ENCODE measurements at places on chromosomes 3 and 15.

DNA sequence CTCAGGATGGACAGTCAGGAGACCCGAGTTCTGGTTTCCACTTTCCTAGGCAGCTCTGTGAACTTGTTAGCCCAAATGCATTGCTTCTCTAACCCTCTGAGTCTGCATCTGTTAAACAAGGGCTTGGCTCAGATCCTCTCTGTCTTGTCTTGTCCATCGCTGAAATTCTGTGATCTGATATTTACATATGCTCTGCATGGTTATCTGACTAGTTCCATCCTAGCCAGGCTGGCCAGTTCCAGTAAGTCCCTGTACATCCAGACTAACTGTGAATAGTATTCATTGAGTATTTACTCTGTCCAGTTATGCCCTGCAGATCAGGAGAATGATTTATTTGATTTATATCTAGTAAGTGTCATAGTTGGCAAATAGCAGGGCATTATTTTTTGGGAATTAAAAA, 27.0 kb upstream of the SV2B start:
- no peak for DNase-seq

DNA sequence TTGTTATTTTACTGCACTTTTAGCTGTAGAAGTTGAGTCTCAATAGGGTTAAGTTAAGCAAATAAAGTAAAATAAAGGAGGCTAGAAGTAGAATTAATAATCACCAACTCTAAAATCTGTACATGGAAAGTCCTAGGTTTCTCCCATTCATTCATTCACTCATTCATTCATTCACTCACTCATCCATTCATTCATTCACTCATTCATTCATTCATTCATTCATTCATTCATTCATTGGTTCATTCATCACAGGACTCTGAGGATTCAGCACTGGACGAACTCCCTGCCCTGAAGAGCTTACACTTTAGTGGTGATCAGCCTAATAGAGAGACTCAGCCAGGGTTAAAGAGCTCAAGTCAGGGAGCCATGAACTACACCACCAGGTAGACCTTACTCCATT, 4.5 kb upstream of the LSG1 start:
- DNase-seq = no peak

DNA sequence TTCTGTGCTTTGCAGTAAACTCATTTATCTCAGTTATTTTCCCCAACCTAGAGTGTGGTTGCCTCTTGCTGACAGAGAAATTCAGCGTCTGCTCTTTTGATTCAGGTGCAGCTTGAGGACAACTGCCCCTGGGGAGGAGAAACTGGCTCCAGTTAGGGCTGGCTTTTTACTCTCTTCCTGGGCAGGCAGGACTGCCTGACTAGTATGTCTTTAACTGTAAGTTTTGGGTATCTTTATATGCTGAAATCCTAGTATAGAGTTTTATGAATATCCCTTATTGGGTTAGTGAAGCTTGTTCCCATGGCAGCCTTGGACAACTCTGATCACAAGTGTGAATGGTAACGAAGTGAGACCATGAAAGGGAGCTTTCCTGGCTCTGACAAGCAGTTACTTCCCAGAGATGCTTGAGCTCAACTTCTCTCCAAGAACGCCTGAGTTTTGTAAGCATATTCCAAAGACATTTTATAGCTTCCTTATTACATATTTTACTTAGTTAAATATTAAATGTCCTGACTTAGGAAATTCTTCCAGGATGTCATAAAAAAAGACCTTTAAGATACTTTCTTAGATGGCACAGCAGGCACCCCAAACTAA, 27.1 kb downstream of the CCNB2 start:
- DNase-seq = no peak

GRCh38 chr15:39878406-39878785, 41.7 kb downstream of the GPR176 start:
- DNase-seq = no peak

DNA sequence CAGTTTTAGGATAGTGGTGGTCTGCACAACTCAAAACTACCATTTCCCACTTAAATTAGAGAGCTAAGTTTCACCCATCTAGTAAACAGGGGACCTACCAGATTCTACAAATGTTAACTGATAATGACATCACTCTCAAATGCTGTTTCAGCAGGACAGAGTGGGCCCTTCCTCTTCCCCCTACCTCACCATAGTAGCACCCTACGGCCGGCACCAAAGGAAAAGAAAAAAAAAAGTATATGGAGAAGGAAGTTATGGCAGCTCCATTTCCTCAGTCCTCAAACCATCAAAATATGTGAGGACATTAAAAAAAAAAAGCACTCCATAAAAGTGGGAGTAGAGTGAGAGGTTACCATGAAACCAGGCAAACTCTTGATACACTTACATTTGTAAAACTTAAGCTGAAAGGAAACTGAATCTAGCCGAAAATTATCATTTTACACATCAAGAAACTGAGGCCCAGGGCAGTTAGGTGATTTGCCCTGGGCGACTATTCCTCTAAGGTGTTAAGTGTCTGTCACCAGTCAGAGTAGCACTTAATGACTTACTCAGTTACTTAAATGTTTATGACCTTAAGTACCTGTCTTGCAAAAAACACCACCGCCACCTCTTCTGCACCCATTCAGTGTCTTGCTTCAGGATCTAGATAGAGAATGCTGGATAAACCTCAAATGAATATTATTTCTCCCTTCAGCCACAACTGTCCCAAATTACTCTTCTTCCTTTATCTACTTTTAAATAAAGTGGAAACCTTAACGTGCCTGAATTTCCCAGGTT, 2.7 kb downstream of the MSL2 start:
- no peak for DNase-seq

- no peak for DNase-seq
These were observed 60.7 kb downstream of the PIAS1 start for GRCh38 chr15:68114840-68115239.

- no peak for DNase-seq
These were observed 52.4 kb upstream of the CACNA2D3 start for GRCh38 chr3:54069961-54070360.

DNA sequence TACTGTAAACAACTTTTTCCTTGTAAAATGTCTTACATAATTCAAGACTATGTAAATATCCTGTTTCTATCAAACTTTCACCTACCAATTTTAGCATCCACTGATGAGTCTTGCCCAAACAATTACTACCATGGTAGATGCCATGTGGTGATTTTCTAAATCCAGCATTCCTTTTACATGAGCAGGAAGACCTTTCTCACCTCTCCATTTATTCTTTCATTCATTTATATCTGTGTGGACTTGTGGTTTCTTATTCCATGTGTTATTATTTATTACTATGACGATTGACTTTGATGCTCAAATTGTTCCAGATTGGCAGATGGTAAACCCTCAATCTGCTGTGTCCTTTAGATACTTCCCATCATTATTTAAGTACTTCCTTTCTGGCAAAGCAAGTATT, 62.4 kb downstream of the IFT57 start:
- DNase-seq = no peak

- DNase-seq = no peak
These were observed 55.6 kb downstream of the INO80 start for GRCh38 chr15:41060505-41060904.

DNA sequence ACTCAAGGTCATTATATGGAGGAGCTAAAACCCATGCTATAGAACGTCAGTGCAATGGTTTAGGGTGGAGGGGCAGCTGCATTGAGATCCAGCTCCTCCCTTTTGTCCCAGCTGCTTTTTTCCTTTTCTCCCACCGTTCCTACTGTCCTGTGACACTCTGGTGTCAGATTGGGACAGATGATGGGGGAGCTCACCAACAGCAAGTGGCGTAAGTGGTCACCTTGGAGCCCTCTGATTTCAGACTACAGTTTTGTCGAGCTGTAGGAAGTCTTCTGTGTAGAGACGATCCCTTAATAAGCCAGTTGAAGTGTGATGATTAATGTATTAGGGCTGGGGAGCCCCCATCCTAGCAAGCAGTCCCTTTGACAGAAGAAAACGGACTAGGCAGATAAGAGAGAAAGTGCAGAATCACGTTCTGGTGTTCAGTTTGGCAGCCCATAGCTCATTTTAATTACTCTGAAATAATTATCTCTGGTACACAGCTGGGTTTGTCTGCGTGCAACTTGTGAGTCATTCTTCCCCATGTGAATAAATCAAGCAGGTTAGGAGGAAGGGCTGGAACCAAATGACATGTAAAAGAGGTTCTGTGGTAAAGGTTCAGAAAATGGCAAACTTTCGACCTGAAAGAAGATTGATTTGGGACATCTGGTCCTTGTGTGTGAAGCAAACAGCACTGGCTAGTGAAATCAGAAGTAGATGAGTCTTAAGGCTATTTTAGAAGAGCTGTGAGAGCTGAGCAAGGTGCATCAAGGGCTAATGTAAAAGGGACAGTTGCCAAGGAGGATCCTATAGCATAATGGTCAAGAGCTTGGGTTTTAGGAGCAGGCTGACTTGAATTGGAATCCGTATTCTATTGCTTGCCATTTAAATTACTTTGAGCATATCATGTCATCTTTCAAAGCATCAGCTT, 241.4 kb downstream of the EDEM1 start:
- no peak for DNase-seq

DNA sequence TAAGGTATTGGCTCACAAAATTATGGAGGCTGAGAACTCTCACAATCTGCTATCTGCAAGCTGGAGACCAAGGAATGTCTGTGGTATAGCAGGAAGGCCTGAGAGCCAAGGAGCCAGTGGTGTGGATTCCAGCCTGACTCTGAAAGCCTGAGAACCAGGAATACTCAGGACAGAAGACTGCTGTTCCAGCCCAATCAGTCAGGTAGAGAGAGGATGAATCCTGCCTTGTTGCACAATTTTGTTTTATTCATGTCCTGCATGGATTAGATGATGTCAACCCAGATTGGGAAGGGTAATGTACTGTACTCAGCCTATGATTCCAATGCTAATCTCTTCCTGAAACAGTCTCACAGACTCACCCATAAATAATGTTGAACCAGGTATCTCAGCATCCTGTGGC, 312.4 kb upstream of the KCNMB2 start:
- no peak for DNase-seq

DNA sequence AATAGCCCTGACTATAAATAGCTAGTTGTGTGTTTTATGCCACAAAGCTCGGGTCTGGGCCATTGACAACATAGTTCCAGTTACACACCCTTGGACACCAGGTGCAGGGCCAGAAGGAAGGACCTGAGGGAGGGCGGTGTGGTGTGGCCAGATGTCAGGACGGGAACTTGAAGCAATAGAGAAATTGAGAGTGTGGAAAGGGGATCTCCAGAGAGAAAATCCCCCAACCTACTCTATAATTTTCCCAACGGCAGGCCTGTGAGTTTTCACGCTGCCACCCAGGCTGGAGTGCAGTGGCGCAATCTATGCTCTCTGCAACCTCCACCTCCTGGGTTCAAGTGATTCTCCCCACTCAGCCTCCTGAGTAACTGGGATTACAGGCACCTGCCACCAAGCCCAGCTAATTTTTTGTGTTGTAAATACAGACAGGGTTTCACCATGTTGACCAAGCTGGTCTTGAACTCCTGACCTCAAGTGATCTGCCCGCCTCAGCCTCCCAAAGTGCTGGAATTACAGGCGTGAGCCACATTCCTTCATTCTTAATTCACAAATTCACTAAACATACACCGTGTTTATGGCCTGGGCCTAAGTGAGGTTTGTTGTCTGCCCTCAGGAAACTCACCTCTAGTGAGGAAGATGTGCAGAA, 70.8 kb upstream of the KLF13 start:
- DNase-seq = no peak

- no peak for DNase-seq
These were observed 728.3 kb upstream of the SGO1 start for GRCh38 chr3:20914310-20914709.

GRCh38 chr3:127678611-127679533, 6.1 kb downstream of the ABTB1 start:
- no peak for DNase-seq

- no peak for DNase-seq
These were observed 412.3 kb downstream of the ERC2 start for GRCh38 chr3:56055951-56056350.

DNA sequence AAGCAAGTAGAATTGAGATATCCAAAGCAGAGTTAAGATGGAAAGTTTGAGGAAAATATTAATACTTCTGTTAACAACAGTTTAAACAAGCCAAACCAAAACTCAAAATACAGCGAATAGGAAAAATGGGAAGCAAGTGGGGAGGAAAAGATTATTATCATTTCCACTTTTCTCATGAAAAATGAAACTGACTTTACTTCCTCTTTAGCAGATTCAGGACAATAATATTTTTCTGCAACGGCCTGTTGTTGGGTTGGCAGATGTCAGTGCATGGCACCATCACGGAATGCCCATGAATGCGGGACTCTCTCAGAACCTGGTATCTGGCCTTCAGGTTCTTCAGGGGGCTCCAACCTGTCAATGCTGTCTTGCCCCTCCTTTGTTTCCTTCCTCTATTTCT, 11.1 kb downstream of the ANKUB1 start:
- no peak for DNase-seq

DNA sequence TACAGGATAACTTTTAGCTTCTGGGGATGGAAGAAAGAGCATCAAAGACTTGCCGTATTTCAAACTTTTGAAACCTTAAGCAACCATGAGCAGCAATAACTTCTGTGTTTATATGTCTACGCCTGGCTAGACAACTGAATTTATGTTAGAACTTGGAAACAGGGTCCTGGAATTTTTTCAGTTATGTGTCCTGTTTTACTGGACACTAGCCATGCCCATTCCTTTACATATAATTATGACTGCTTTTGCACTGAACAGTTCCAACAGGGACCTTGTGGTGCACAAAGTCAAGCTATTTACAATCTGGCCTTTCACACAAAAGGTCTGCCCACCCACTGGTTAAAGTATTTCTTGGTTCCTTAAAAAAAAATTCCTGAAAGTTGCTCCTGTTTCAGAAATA, 37.1 kb downstream of the TJP1 start:
- DNase-seq = no peak

GRCh38 chr15:87986776-87987175, 269.8 kb downstream of the NTRK3 start:
- no peak for DNase-seq

DNA sequence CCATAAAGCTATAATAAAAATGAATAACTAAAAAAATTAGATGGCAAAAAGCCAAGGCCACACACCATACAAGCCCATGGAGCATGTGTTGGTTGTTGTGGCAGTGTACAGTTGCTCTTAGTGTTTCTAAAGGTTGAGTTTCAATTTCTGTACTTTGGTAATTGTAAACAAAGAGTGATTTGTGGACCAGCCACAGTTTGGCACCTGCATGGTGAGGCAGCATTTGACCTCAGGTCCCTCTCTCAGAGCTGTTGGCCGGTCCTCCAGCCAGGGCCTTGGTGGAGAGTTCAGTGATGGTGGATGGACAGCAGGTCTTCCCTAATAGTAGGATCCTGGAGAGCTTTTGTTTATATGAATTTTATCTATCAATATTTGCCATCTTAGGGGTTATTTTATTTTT, 5.6 kb downstream of the ACAD9 start:
- DNase-seq = no peak

- DNase-seq = no peak
These were observed 48.0 kb downstream of the NSUN3 start for GRCh38 chr3:94110854-94111253.

Measured in activated naive CD8-positive, alpha-beta T cell treated with anti-CD3 and anti-CD28 coated beads for 36 hours (primary cell).